Non-pigmented ciliary epithelial cell (primary cell): ENCODE measurements at places on chromosomes 6 and 20.

DNA sequence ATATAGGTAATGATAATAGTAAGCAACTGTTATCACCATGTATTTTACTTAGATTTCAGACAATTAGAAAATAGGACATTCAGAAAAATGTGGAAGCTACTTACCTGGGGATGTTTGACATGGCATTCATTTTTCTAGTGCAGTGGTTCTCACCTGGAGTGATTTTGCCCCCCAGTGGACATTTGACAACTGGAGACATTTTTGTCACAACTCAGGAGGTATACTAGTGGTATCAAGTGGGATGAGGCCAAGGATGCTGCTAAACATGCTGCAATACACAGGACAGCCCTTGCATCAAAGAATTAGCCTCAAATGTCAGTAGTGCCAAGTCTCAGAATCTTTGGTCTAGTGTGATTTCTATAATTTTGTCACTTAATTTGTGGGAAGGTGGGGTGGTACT lies 36.1 kb downstream of the NUS1 start:
- DNase-seq: no peak

DNA sequence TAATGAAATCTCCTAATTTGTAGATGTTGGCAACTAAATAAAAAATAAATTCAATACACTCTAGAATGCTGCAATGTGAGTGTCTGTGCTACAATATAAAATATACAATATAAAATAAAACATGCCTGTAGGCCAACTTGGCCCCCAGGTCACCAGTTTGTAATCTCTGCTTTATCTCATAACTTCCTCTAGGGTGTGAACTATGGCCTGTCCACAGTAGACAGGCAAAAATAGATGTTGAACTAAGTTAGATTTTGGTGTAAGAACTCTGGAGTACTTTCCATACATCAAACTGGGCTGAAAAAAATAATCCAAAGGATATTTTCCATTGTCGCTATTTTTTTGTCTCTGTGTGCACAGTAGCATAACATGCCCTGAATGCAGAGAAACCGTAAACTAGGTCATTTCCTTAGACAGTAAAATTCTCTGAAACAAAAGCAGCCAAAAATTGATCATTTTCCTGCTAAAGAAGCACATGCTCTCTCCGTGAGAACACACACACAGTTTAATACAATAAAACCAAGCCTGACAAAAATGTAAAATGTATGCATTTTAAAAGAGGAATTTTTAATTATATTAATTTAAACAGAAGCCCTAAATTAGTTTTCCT lies 98.5 kb upstream of the ZFP64 start:
- no peak for DNase-seq

- no peak for DNase-seq
Measured at GRCh38 chr6:63813566-63814120, 178.0 kb downstream of the PHF3 start.

DNA sequence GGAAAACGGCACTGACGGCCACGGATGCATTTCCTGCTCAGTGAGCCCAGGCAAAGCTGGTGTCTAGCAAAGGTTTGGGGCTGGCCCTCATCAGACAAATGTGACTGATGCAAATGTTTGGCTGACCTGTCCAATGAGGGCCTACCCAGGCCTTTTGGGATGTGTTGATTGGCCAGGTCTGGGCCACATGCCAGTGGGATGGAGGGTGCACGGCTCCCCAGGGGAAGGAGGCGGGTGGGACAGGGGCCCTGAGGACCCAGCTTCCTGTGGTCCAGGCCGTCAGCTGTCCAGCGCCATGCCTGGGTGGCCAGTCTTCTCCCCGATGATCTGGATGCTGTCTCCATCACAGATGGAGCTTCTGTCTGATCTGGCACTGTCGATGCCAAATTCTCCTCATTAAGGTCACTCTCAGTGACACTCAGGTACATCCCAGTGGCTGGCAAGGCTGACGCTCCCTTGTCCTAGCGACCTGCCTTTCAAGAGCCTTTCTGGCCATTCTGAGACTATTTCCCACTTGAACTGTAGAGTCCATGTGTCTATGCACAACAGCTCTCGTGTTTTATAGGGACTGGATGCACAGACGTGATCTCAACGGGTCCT lies 43.0 kb downstream of the NTSR1 start:
- DNase-seq: no peak

- DNase-seq: no peak
Measured at GRCh38 chr6:150722614-150723344, 123.1 kb downstream of the PLEKHG1 start.

DNA sequence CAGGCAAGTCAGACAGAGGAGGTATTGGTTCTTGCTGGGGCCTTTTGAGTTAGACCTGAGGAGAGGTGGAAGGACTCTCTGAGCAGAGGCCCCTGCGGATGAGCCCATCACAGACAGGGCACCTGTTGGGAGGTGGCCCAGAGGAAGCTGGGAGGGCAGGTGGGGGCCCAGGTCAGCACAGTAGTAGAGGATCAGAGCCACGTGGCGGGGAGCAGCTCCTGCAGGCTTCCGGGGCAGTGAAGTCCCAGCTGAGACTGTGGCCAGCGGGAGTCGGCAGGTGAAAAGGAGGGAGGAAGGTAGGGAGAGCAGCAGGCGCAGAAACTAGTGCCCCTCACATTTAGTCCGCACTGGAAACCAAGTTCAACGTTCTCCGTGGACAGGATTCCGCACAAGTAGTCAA lies 61.8 kb downstream of the RSPH3 start:
- DNase-seq: no peak

DNA sequence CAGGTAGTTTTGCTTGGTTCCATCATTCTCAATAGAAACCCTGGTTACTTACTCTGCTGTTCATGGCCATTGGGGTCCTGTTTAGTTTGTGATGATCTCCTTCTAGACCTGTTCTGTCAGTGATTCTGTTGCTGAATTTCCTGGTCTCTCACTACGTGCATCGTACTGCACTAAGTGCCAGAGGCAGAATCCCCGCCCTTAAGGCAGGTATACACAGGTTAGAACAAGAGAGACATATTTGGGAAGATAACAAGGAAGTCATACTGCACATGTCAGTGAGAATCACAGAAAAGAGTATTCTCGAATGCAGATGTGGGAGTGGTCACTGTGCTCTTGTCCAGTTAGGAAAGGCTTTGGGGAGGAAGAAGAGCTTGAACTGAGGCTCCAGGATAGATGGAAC lies 148.1 kb upstream of the MYLIP start:
- DNase-seq: no peak

- DNase-seq: no peak
Measured at GRCh38 chr20:48405909-48406308, 421.9 kb downstream of the PREX1 start.

DNA sequence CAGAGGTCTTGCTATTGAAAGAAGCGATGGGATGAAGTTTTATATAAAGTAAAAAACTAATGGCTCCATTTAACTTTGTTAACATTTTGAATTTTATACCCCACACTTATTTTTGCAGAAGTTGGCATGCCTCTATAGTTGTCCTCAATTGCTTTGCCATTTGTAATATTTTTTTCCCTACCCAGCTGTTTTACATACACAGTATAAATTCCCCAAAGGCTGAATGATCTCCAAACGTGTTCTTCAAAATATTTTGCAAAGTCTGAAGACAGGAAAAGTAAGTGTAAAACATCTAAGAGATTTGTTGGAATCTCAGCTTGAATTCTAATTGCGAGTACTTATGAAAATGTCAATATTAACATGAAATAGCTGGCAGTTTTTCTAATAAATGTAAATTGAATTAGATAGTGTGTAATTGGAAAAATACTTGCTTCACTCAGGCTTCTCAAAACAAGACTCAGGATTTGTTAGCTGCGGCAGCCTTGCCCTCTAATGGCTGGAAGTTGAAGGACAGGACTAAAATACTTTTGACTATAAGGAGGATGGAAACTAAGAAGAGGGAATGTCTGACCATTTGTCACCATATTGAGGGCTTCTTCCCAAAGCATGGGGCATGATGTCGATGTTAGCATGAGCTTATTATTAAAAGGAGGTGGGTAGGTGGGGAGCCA lies 226.8 kb downstream of the UST start:
- no peak for DNase-seq

- no peak for DNase-seq
Measured at GRCh38 chr20:1331101-1331500, 2.2 kb upstream of the SDCBP2 start.

DNA sequence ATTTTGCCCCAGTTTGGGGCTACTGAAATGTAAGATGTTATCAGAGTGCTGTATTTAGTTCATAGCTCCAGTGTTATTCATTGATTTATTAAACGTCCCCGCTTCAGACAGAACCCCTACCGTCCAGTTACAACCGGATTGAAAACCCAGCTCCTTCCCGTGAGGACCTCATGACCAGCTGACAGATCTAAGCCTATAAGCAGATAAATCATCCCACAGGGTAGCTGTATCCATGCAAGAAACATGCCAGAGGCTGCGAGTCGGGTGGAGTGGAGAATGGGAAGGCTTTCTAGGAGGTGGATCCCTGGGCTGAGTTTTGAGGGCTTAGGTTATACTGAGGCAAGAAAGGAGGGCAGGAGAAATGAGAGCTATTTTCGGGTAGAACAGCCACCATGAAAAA lies 260.0 kb downstream of the ARID1B start:
- no peak for DNase-seq

DNA sequence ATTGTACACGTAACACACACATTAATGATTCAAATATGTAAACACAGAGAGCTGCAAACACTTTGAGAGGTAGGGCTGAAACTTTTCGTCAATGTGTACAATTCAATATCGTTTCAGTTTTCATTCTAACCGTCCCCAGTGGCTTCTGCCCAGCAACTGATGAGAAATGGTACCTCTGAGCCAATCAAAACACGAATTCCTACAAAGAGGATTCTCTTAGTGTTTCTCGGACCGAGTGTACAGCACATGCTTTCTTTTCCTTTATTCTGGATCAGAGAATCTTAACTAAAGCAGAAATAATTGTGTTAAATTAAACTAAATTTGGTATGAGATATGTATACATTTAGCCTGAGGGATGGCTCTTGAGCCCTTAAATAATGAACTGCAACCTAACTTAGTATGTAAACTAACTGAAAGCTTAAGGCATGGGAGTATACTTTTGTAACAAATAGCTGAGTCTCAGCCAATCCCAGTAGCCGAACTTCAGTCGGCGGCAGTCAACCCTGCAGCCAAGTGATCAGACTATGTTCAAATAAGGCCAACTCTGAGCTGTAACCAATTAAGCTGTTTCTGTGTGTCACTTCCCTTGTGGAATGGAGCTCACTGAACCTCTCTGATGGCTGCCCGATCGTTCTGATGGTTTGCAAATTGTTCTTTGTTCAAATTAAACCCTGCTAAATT lies 16.1 kb downstream of the BTN2A1 start:
- DNase-seq: peak; percentile 87

DNA sequence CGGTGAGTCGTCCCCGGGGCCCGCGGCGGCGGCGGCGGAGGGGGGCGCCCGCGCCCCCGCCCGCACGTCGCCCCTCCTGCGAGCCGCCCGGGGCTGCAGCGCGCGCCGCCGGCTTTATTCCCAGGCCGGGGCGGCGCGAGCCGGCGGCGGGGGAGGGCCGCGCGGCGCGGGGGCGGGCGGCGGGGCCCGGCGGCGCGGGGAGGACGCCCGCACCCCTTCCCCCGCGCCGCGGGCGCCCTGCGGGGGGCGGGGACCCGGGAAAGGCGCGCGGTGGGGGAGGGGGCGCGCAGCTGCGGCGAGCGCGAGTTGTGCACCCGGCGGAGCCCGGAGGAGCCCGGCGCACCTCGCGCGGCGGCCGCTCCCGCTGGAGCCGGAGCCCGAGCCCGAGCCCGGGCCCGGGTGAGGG lies 646 bp downstream of the HMGA1 start:
- DNase-seq: no peak

DNA sequence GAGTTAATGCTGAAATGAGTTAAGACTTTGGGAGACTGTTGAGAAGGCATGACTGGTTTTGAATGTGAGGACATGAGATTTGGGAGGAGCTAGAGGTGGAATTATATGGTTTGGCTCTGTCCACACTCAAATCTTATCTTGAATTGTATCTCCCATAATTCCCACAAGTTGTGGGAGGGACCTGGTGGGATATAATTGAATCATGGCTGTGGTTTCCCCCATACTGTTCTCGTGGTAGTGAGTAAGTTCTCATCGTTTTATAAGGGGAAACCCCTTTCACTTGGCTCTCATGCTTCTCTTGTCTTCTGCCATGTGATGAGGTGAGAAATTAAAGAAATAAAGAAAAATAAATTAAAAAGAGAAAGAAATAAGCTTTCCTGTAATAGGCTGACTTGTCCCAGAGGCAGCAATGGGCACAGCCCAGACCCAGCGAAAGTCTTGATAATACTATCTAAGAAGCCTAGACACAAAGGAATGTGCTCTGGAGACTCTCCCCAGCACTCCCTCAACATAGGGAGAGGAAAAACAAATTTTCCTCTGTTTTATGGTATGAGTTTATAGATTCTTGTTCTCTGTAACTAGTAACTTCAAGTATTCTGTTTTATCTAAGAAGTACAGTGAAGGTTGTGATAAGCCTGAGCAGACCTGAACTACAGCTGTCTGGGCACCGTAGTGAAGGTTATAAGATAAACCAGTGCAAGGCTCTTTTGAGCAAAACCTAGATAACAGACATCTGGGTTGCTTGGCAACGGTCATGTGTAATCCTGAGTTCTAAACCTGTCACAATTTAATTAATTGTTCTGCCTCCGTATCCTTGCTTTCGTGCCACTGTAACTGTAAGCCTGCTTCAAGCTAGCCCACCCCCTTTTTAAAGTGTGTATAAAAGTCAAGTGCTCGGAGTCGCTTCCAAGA lies 88.9 kb upstream of the ECI2 start:
- DNase-seq: peak; percentile 10

DNA sequence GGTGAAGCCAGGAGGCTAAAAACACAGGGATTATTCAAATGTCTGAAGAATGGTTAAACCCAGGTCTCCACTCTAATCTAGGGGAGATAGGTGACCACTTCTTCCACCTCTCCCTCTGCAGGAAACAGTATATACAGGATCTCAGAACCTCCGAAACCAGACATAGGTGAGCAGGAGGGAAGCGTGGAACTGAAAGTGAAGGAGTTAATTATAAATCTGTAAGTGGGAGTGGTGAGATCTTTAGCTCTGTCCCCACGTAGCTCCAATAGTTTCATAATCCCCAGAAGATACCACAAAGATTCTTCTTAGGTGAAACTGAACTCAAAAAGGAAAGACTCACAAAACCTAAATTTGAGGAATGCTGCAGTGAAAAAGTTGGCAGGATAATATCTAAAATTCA lies 76.8 kb downstream of the THEMIS start:
- no peak for DNase-seq

DNA sequence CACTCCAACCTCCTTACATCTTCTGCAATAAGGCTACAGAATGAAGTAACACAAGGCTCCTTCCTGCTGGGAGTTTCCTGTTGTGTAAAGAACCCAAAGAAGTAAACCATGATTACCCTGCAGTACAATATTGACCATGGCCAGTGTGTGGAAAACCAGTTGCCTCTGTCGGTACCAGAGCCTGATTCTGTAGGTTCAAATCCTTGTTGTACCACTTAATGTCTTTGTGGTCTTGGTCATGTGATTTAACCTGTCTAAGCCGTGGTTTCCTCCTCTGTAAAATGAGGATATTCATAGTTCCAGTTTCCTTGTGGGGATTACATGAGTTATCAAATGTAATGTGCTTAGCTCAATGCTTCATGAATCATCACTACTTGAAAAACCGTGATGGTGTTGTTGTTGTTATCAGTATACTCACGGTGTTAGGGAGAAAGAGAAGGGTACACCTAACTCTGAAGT lies 60.3 kb upstream of the PRELID3B start:
- DNase-seq: no peak

- no peak for DNase-seq
Measured at GRCh38 chr6:27407153-27407814, 18.7 kb downstream of the ZNF391 start.

GRCh38 chr20:61845233-61845671 lies 220.4 kb downstream of the TAF4 start:
- DNase-seq: no peak

GRCh38 chr6:14783594-14783993 lies 462.3 kb upstream of the JARID2 start:
- DNase-seq: no peak
